Right forelimb (tissue), 1 donor: ENCODE measurements at places on chromosomes 11 and 22.

- no peak for DNase-seq
Measured at GRCh38 chr11:61560751-61561150, 20.1 kb downstream of the SYT7 start.

DNA sequence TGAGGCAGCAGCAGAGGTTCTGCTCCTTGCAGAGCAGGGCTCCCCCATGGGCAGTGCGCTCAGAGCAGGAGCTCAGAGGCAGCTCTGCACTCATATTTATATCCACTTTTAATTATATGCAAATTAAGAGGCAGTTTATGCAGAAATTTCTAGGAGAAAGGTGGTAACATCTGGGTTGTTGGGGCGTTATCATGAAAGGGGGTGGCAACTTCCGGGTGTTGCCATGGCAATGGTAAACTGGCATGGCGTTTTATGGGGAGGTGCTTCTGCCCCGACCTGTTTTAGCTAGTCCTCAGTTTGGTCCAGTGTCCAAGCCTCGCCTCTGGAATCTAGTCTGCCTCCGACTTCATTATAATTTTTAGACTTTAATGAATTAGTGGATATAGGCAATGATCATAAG is 1191.7 kb downstream of the TBC1D22A start:
- no peak for DNase-seq

DNA sequence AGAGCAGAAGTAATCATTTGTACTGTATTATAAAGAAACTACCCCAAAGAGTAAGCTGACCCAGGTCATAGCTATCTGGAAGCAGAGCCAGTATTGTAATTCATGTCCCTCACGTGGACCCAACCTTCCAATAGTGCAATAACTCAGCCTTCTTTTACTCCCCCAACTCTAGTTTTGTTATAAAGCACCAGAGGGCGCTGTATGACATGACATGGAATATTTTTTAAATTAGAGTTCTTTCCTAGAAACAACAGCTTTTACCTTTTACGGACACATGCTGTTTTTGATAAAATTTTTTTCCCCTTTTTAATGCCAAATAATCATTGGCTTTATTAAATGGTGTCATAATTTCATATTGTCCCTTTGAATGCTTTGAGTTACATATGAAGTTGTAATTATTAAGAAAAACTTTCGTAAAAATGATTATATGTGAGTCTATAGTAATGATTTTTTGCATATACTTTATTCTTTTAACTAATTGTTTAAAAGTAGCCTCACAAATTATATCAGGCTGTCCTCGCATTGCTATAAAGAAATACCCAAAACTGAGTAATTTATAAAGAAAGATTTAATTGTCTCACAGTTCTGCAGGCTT is 76.9 kb downstream of the DKK3 start:
- DNase-seq, result no peak

GRCh38 chr11:33651555-33651954 is 49.1 kb downstream of the C11orf91 start:
- no peak for DNase-seq

- DNase-seq, result no peak
Measured at GRCh38 chr11:17208257-17208999, 642 bp upstream of the PIK3C2A start.

DNA sequence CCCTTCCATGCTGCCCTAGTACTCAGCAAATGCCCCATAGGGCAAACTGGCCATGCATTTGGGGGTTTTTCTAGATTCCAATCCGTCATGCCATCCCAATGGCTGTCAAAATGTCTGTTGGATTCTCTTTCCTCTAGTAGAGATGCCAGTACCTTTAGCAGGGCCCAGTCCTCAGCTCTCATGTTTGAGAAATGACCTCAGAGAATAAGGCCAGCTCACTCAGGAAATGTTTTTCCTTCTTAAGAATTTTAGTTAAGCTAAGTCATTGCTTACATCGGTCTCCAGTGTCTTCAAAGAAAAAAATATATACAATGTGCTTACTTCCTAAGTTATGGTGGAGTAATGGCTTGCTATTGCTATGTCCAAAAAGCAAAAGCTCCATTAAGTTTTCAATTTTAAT is 14.1 kb upstream of the ALKBH3 start:
- no peak for DNase-seq

DNA sequence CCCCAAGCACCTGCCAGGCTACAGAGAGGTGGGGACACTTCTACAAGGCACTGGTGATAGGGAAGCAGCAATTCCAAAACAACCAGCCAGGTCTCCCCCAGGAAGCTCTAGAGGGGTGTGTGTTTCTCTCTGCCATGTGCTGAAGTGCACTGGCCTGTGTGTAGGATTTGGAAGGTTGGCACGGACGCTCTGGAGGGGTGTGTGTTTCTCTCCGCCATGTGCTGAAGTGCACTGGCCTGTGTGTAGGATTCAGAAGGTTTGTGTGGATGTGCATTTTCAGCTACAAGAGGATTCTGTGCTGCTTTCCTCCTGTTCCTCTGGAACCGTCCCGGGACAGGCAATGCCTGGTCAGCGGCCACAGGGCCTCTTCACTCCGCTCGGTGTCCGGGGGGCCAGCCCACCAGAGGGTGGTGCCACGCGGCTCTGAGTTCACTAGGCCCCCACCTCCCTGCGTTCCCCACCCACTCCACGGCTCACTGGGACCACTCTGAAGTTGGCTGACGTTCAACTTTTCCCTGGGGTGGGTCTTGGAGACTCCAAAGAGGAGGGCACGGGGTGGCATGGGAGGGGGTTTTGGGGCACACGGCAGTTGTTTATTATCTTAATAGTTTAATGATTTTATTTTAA is 552.8 kb downstream of the BRD1 start:
- DNase-seq, result no peak

- no peak for DNase-seq
Measured at GRCh38 chr11:48066881-48067800, 86.8 kb downstream of the PTPRJ start.

- no peak for DNase-seq
Measured at GRCh38 chr11:1450344-1450875, 36.2 kb downstream of the MOB2 start.

DNA sequence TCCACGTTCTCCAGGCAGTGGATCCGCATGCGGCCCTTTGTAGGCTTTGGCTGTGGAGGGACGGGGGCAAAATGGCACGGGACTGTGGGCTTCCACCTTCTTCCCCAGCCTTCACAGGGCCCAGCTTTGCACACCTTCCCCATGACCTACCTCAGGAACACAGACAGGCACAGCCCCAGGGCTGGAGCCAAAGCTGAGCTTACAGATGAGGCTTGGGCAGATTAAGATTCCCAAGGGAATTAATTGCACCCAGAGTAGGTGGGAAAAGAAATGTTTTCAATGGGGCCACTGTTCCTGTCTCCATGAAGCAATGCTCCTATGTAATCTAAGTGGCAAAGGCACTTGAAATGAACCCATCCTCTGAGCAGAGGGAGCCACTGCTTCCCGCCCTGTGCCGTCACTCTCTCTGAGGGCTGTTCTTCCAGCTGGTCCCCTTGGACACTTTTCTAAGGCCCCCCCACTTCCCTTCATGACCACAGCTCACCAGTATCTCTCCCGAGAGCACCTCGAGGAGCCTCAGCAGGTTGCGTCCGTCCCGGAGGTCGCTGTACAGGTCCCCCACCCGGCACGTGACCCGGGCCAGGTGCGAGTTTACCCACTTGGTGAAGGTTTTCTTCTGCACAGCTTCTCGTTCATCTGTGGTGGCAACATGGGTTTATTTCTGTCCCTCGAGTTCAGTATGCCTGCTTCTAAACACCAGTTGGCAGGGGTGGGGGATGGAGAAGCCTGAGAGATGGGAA is 13.5 kb downstream of the SPTBN2 start:
- no peak for DNase-seq

DNA sequence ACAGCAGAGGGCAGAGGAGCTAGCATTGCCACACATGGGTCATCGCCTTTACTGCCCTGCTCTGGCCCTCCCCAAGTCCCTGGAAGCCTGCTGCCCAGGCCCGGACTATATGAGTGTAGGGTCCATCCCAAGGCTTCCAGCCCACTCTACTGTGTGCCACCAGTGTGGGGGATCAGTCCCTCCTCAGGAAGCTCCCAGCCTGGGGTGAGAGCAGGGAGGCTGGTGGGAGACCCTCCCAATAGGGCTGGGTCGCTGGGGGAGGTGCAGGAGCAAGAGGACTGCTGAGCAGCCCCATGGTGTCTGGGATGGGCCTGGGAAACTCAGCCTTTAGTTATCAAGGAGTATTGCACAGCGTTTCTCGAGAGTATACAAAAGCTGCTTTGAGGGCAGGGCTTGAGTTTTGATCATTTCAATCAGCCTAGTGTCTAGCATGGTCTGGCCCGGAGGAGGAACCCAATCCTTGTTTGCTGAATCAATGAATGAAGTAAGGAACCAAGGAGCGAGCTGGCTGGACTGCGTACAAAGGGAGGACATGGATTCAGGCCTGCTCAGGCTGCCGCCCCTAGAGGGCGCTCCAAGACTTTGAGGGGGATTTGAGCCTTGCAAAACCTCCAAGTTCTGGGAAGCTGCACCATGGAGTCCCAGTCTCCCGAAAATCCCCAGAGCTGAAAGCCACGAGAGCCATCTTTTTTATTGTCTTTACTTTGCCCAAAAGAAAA is 89.0 kb upstream of the PARVA start:
- DNase-seq, result peak; percentile 81

DNA sequence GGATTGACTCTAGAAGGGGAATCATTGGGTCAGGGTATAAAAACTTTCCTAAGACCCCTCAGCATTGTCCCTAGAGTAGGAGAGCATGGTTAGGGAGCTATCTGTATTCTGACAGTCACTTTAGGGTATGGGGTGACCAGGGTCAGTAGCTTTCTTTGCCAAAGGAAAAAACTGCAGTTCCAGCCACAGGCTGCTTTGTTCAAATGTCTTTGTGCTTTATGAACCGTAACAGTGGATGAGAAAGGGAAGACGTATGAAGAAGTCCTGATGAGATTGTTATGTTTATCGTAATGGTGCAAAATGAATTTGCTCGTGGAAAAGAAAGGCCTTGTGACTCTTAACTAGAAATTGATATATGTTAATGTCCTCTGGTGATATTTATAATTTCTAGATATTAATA is 30.0 kb downstream of the CYB5R2 start:
- no peak for DNase-seq

GRCh38 chr11:13944911-13945425 is 17.6 kb upstream of the SPON1 start:
- DNase-seq, result no peak

DNA sequence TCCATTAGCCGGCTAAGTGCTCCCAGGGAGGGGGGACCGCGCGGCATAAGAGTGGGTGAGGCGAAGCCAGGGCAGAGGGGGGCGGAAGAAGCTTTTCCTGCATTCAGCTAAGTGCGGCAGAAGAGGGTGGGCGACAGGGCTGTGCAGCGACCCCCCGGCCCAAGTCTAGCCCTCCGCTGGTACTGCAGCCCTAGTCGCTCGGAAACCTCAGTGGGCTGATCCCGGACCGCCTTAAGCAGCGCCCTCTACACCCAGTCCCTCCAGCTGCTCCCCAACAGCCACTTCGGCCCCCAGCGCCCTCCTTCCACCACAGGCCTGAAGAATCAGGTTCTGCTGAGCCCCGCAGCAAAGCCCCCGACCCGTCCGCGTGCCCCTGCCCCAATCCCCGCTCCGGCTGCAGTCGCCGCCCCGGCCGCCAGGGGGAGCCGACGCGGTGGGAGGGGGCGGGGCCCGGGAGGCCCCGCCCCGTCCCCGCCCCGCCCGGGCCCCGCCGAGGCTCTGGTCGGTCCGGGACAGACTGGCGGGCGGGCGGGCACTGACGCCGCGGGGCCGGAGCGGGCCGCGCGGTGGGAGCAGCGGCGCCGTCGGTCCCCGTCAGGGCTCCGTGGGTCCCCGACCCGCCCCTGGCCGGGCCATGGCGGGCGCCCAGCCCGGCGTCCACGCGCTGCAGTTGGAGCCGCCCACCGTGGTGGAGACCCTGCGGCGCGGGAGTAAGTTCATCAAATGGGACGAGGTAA is at the start of gene PLCB3:
PLCB3 (plus strand) TSS at position 515 of the 737 bp plus-strand sequence; CDS start at position 635, 120 bp downstream.
- peak; percentile 82 for DNase-seq

DNA sequence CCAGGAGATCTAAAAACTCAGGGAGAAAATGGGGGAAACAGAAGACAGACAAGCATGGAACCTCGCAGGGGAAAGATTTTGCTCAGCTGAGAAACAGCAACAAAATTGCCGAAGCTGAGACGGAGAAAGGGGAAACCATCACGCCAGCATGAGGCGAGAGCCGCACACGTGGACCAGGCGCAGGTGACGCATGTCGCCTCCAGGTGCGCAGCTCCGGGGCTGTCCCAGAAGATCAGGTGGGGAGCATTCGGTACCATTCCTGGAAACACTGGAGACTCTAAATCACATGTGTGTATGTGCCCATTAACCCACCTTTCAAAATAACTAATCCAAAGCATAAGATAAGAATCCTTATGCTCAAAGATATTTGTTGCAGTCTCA is 121.7 kb downstream of the BRD1 start:
- no peak for DNase-seq

GRCh38 chr22:19715188-19715930 is 1.1 kb downstream of the SEPTIN5 start:
- DNase-seq, result no peak

GRCh38 chr22:28230671-28231070 is 311.6 kb upstream of the PITPNB start:
- no peak for DNase-seq

DNA sequence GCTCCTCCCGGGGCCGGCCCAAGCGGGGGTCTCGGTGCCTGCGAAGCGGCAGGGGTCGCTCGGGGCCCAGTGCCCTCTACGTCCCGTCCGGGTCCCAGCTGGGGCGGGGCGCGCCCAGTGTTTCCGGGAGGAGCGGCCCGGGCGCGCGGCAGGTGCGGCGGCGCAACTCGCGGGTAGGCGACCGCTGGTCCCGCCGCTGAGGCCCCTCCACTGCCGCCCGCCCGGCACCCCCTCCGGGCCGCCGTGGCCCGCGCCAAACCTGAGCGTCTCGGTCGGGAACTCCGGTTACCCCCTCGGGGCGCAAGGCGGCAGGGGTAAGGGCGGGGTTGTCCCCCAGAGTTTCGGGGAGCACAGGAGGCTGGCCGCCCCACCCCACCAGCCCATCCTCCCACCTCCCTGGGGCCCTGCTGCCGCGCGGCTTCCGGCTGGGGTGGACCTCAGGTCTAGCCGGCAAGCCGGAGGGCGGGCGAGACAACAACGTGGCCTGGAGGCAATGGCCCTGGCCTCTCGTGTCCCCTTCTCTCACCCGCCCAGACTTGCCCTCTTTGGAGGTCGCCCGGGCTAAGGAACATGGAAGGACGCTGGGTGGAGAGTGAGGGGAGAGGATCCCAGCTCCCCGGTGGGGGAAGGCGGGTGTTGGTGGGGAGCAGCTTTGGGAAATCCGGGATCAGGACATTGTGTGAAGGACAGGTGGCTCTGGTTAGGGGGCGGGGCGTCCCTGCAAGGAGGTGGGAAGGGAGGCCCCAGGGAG is 398 bp upstream of the CRACR2B start:
- no peak for DNase-seq

- DNase-seq, result no peak
Measured at GRCh38 chr11:100671471-100671870, 15.6 kb upstream of the ARHGAP42 start.

GRCh38 chr11:78646564-78647185 is 72.0 kb upstream of the NARS2 start:
- no peak for DNase-seq

DNA sequence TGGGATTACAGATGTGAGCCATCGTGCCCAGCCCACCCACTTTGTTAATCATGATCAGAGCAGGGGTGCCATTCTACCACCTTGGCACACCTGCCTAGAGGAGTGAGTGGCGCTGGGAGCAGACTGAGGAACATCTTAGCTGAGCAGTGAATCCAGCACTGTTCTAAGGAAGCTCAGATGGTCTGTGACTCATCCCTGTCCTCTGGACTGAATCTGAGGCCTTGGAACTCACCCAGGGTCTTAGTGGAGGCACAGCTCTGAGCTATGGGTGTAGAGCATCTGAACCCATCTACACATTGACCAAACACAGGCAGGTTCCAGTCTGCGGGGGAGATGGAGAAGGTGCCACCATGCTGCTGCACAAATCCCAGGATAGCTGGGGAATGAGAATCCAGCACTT is 14.9 kb downstream of the PGAP2 start:
- DNase-seq, result no peak

- DNase-seq, result no peak
Measured at GRCh38 chr11:2737226-2737590, 37.4 kb upstream of the KCNQ1OT1 start.
